ENCODE measurements at places on chromosomes 6 and 20.

DNA sequence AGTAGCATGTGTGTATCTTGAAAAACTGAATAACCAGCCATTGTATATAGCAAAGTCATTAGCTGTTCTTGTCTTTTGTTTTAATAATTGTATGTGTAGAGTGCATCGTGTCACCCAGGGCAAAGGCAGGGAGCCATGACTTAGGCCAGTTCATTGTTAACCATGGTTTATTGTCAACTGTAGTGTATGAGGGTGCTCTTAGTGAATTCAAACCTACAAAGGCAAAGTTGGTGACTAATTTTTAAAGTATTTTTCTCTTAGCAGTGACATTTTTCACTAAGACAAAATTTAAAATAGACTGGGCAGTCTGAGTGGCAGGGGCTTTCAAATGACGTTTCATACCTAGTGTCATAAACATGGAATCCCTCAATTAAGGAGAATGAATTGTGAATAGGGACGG is 79.0 kb downstream of the TULP4 start:
- DNase-seq: no peak

DNA sequence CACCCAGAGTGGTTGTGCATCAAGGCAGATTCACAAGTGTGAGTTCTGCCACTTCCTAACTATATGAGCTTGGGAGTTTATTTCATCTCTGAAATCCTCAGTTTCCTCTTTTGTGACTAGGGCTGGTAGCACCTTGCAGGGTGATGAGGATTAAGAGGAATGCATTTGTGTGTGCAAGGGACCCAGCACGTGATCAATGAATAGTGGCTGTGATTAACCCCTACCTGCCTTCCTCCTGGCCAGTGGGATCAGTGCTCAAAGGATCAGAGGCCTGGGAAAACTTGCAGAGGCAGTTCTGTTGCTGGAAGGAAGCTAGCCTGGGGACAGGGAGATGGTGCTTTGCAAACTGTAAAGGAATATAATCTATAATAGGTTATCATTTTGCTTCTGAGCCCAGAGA is 7.3 kb downstream of the SDC4 start:
- DNase-seq: no peak

GRCh38 chr6:109705258-109705657 is 14.2 kb downstream of the FIG4 start:
- DNase-seq: peak; percentile 79

GRCh38 chr20:40591119-40591518 is 97.9 kb downstream of the MAFB start:
- DNase-seq: no peak

DNA sequence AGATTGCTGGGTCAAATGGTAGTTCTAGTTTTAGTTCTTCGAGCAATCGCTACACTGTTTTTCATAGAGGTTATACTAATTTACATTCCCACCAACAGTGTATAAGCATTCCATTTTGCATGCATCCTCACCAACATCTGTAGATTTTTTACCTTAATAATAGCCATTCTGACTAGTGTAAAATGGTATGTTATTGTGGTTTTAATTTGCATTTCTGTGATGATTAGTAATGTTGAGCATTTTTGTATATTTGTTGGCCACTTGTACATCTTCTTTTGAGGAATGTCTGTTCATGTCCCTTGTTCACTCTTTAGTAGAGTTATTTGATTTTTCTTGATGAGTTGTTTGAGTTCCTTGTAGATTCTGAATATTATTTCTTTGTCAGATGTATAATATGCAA is 236.2 kb downstream of the GRM1 start:
- DNase-seq: no peak

GRCh38 chr6:28940294-28940857 is 16.6 kb upstream of the TRIM27 start:
- no peak for DNase-seq

GRCh38 chr6:107314531-107314939 is 144.8 kb downstream of the PDSS2 start:
- no peak for DNase-seq

GRCh38 chr6:6414931-6415330 is 94.5 kb upstream of the F13A1 start:
- no peak for DNase-seq

DNA sequence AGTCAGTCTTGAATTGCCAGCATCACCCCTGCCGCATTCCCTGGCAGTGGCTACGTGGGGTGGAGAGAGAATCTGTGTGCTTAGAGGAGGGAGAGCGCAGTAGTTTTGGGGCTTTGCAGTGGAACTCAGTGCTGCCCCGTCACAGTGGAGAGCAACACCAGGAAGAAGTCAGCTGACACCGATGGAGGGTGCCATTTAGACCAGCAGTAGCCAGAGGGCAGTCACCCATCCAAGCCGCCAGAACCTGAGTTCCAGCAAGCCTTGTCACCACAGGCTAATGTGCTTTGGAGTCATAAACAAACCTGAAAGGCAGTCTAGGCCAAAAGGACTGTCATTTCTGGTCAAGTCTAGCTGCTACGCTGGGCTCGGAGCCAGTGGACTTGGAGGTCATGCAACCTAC is 22.0 kb upstream of the PERP start:
- no peak for DNase-seq

DNA sequence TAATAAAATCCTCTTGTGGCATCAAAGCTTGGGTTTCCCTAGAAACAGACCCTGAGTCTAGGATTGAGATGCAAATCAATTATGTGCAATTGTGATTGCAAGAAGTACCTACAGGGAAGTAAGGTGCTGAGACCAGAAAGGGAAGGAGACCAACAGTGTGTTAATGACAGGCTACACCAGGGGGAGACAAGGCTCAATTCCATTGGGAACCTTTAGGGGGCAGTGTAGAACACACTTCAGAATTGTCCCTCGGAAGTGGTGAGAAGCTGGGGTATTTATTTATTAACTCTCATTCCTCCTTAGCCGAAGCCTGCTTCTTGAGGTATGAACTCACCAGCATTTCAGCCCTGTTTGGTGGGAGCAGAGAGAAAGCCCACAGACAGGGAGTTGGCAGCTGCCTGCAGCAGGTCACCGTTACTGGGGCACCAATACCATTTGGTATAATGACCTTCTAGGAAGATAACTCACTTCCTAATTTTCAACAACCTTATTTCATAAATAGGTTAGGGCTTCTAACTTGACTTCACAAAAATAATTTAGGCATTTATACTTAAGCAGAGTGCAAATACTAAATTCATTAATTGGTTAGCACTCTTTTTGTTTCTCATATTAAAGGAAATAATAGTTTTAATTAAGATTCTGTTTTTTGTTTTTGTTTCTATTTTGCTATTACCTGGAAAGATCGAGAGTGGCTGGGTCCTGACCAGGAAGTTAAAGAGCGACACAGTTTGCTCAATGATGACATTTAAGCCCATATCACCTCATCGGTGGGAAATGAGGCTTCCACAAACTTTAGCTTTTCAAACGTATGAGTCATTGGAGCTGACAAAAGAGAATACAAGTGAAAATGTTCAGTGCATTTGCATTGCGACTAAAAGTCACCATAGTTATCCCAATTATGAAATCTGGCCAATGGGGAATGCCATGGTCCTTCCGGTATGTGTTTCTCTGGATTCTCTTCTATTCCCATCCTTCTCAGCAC is 94.8 kb downstream of the BTBD3 start:
- peak; percentile 13 for DNase-seq

DNA sequence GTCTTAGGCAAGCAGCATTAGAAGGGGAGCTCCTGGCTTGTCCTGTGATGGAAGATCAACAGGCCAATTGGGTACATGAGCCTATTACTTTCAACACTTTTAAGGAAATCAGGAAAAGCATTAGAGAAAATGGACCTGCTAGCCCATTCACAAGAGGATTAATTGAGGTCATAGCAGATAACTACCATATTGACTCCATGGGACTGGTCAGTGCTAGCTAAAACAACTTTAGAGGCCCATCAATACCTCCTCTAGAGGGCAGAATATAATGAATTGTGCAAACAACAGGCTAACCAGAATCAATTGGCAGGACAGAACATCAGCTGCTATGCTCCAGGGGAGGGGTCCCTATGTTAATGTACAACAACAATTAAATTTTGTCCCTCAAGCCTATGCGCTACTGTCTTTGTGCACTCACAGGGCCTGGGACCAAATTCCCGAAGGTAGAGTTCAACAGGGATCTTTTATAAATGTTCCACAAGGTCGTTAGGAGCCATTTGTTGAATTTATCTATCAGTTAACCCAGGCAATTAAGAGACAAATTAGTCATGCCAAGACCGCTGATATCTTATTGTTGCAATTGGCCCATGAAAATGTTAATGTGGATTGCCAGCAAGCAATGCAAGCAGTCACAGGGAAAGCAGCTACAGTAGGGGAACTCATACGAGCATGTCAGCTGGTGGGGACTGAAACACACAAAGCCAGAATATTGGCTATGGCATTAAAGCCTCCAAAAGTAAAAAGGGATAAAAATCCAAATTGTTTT is 106.6 kb upstream of the BTN3A2 start:
- DNase-seq: no peak

GRCh38 chr6:169883316-169883715 is 131.9 kb downstream of the ERMARD start:
- DNase-seq: no peak

DNA sequence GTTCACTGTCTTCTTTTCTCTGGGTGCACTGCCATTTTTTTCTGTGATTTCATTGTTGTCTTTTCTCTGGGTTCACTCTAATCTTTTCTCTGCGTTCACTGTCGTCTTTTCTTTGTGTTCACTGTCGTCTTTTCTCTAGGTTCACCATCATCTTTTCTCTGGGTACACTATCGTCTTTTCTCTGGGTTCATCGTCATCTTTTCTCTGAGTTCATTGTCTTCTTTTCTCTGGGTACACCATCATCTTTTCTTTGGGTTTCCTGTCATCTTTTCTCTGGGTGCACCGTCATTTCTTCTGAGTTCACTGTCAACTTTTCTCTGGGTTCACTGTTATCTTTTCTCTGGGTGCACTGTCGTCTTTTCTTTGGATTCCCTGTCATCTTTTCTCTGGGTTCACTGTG is 137.6 kb upstream of the MAP3K4 start:
- no peak for DNase-seq

- DNase-seq: no peak
These were observed 11.3 kb downstream of the PREX1 start for GRCh38 chr20:48816282-48817205.

- DNase-seq: no peak
These were observed 36.4 kb downstream of the DLGAP4 start for GRCh38 chr20:36342331-36343120.

Measured in activated T-cell treated with anti-CD3 and anti-CD28 coated beads, Interleukin-2, amount 50 U/mL, for 72 hours (primary cell).